Vagina (tissue), 2 donors: ENCODE measurements at places on chromosomes 1 and 21.

GRCh38 chr1:232476538-232476950, 153.4 kb downstream of the SIPA1L2 start:
- no peak for DNase-seq

GRCh38 chr1:15106608-15107007, 46.9 kb upstream of the TMEM51 start:
- DNase-seq = no peak

DNA sequence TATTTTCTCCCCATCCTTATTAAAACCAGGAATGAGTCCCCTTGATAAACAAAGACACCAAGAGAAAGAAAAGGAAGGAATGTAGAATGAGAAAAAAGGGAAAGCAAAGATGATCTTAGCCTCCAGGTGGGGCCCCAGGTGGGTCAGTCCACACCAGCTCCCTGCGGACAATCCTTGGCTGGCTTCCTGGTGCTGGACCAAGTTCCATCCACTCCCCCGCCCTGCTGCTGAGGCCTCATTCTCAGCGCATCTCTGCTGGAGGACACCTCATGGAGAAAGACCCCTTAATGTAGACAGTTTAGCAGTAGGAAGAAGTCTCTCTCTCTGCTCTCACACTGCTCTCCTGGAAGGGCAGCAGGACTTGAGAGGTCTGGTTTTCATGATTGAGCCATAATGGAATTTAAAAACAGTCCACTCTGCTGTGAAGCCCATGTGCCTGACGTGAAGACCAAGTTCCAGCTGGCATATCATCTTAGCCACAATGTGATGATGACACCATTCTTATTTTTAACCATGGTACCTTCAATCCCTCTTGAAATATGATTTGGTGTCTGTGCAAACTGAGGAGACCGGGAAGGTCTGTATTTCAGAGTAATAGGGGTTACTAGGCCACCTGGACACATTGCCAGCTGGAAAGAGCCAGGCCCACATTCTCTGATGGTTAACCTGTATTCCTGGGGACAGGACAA, 83.1 kb downstream of the WLS start:
- no peak for DNase-seq

DNA sequence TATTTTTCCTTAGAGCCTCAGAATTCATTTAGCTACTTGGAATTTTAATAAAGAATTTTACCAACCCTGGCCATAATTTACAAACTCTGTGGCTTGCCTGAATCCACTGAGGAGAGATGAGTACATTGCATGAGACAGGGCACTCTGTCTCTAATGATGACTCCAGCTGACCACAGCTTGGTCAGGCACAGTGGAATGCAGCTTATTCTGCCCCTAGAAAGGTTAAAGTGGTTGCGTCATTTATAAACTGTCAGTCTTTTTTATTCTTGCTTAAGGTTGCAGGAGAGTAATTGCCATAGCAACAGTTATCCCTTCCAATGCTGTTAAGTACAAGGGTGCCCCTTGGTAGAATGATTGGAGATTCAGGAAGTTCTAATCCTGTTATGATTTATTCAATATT, 28.3 kb downstream of the PDE4B start:
- no peak for DNase-seq

DNA sequence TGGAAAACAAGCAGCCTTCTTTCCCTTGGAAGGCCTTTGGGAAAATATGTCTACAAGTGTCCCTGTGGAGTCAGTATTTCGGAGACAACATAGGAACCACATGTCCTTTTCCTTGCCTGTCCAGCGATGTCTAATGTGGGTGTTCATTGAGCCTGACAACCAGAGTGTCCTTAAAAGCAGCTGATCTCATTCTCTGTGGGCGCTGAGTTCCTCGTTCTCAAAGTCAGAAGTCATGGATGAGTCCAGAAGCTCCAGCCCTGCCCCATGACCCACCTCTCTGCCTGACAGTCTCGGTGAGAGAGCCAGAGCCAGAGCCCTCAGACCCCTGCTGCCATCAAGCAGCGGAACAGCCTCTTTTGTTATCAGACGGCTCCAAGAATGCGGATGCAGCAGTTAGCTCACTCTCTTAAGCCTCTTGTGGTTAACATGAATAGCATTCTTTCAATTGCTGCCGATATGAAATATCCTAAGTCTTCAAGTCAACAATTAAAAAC, 329.2 kb downstream of the TGFB2 start:
- no peak for DNase-seq

GRCh38 chr1:52636721-52637695, 4.0 kb downstream of the SHISAL2A start:
- peak; percentile 47 for DNase-seq

- DNase-seq = no peak
These were observed 120.7 kb upstream of the TMPRSS15 start for GRCh38 chr21:18524097-18524880.

- DNase-seq = peak; percentile 6
These were observed 123.8 kb downstream of the PIK3R3 start for GRCh38 chr1:46008585-46008984.

DNA sequence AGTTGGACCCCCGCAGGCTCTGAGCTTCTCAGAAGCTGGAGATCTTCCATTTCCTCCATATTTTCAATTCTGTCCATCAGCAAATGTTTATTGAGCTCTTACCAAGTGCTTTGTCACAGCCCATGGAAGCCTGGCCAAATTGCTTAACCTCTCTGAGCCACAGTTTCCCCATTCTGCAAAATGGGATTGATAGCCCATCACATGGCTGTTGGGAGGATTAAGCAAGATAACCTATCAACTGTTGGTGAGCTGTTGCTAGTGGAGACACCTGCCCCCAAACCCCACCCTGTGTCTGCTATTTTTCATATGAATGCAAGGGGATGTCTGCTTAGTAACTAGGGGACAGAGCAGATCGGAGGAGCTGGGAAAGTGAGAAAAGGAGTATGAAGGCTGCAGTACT, 38.3 kb downstream of the CD34 start:
- DNase-seq = peak; percentile 75

DNA sequence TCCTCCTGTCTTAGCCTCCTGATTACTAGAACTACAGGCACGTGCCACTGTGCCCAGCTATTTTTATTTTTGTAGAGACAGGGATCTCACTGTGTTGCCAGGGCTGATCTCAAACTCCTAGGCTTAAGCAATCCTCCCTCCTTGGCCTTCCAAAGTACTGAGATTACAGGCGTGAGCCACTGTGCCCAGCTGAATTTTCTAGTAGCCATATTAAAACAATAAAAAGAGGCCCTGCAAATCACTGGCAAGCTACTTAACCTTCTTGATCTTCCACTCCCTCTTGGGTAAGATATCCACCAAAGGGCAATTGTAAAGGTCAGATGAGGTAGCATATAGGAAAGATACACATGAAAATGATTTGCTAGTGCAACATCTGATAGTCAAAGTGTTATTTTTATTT, 65.6 kb upstream of the SRSF10 start:
- no peak for DNase-seq

DNA sequence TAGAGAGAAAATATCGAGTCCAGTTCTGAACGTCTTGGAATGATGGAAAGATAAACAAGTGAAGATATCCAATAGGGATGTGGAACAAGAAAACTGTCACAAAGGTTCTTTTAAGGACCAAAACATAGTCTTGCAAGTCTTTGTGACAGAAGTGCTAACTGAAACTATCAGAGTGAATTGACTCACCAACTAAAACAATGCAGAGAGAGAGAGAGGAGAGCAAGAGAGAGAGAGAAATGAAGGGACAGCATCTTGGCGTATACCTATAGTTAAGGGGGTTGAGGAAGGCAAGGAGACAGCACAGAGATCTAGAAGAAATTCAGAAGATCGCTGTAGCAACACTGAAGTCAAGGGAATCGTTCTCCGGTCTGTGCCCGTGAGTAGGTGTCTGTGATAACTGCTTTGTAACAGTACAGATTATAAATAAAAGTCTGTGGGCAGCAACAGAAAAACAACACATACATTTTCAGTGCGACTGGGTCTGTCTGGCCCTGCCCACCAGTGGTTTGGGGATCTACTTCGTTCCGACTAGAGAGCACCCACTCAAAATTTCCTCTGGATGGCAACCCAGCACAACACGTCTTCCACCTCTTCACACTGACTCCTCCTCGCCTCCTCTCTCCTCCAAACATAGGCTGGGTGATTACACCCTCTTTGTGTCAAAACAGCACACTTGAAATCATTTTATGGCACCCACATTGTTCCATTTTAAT, 4.8 kb upstream of the COA6 start:
- no peak for DNase-seq

DNA sequence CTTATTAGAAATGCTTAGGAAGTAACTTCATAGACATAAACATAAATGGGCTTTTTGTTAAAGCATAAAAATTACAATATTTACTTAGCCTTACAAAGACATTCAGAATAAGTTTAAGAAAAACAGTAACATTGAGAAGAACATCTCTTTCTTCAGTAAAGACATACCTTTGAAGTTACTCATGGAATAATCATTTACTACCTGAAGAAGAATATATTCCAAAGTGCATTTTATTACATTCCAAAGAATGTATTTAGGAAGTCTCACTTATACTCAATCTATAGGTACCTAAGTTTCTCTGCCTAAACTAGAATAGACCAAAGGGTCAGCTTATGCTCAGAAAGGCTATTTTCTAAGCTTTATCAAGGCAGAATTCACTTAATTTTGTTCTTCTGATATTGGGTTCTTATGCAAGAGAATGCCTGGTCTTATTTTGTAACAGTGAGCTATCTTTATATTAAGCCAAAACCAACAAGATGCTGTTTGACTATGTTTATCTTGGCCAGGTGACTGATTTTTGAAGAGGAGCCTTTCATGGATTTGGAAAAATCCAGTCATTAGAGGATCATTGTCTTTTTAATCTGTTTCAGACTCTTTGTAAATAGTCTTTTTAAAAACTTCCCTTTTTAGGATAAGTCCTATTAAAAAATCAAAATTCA, 110.1 kb downstream of the OLFML2B start:
- no peak for DNase-seq

GRCh38 chr1:165855010-165855838, 27.8 kb downstream of the UCK2 start:
- DNase-seq = no peak

DNA sequence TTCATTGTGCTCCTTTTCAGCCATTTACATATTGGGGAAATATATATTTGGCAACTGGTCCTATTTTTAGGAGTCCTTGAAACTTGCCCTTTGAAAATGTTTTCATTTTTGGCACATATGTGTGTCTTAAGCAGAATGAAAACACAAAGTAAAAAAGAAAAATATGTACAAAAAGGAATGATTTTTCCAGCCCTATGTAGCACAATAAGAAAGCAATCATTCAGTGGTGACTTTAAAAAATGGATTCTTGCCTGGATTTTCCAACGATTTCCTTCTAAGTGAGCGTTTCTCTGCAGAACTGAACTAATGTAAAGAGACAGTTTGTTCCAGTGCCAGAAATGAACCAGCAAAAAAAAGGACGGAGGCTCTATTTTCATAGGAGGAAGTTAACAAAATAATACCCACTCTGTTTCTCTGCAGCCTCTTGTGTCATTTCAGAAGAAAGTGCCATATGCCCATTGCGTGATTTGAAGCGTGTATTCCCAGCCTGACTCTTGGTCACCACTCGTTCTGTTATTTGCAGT, 340.1 kb downstream of the SETD4 start:
- no peak for DNase-seq

- no peak for DNase-seq
These were observed 70.4 kb downstream of the PRPF38A start for GRCh38 chr1:52474807-52475206.

DNA sequence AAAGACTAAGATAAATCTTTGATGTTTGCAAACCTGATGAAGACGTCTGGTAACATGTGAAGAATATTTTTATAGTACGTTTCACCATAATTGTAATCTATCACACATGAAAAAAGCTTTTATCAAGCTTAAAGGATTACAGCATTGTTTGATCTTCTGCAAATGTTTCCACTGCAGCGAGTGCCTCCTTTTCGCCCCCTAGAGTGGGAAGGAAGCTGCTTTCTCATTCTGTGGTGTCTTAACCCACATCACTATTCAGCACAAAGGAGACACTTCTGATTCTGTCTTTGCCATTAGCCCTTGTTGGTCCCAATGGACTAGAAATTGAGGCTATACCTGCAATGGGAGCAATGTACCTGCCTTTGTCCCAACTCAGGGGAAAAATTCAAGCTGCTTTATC, 46.0 kb upstream of the IL12RB2 start:
- DNase-seq = no peak
